CD4-positive, alpha-beta T cell treated with Interferon gamma for 1 hour (primary cell): ENCODE measurements at places on chromosomes 4 and X.

- DNase-seq = no peak
Measured at GRCh38 chr4:141759796-141760425, 123.5 kb downstream of the IL15 start.

DNA sequence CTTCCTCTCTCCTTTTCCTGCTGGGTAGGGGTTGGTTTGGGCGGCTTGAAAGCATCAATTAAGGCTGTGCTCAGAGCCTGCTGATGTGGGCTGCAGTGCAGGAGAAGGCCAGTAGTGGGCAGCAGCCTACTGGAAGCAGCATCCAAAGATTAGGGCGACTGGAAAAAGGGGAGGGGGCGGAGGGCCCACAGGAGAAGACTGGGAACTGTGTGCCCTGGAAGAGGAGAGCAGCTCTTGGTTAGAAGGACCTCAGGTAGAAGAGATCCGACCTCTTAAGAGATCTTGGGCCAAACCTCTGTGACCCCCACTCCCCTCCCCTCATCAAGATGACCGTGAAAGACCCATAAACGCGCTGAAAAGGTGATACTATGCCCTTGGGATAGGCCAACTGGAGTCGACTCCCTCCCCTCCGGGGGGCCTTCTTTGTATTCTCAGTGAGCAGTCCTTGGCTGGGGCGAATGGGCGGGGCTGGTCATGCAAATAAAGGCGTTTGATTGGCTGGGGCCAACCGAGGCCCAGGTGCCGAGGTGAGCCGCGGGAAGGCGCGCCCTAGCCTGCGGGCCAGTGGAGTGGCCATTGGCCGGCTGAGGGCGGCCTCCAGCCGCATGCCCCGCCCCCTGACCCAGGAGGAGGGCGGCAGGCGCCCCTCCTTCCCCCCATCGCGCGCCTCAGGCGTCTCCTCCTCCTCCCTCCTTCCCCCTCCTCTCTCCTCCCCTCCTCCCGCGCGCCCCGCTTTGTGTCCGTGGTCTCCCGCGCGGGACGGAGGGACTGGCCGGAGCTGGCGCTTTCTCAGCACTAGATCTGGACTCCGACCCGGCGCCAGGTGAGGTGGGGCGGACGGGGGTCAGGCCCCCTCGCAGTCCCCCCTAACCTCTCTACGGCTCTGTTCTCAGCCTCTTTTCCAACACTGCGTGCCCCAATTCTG, 10.1 kb downstream of the DLG3 start:
- peak; percentile 72 for DNase-seq

DNA sequence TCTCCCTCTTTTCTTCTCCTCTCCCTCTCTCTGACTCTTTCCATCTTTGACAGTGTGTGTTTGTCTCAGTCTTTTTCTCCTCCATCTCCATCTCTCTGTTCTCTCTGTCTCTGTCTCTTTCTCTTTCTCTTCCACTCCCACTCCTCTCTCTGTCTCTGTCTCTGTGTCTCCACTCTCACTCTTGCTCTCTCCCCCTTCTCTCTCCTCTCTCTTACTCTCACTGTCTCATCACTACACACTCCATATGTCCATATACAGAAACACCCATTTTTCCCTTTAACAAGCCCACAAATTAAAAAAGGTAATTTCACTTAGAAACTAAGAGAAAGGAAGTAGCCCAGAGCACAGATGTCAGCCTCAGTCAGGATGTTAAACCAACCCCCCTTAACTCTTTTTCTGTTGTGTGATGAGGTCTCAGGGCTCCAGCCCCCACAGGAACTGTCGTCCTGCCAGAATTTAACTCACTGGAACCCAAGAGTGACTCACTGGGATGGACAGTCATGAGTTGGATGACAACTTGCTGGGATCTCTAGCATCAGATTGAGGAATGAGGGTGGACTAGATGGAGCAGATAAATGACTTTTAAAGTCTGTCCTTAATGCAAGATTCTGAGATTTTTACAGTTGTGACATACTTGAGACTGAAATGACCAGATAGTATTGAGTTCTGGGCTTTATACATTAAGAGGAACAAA, 27.5 kb downstream of the OTUD6A start:
- DNase-seq = no peak

DNA sequence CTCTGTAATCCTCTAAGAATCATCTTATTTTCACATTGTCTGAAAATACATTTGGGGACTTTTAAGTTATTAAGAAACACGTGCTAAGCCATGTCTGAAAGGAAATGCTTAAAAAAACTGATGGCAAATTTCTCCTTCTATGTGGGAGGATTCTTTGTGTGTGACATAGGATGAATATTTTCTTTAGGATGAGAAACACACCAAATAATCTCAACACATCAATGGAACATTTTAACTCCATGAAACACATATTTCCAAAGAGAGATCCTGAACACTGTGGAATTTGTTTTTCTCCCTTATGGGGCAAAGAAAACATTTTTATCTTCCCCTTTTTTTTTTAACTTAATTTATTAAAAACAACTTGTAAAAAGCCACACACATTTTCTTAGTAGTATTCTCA, 153.8 kb upstream of the ANKRD50 start:
- no peak for DNase-seq

DNA sequence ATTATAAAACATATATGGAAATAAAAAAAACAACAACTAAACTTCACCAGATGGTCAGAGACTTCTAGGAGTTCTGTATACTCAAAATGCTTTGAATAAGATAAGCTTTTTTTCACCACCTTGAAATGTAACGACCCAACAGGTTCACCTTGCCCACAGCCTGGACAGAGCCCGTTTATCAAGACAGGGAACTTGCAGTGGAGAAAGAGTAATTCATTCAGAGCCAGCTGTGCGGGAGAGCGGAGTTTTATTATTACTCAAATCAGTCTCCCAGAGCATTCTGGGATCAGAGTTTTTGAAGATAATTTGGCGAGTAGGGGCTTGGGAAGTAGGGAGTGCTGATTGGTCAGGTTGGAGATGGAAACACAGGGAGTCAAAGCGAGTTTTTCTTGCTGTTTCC, 38.5 kb downstream of the AGA start:
- no peak for DNase-seq

- no peak for DNase-seq
Measured at GRCh38 chr4:157048248-157048647, 27.7 kb upstream of the GLRB start.

DNA sequence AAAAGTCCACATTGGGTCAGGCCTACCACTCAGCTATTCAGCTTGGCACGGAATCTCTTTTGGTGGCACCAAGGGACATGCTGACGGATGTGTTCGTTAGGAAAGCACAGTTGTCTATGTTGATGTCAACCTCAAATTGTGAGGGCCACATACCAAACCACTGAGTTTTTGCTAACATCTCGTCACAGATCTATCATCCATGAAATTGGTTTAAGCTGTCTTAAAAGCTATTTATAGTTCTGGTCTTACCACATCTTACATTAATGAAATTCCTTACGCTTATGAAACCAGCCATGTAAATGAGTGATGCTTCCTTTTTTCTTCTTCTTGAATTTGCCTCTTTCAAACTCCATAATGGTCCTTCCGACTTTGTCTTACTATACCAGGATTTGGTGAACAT, 101.5 kb downstream of the MGST2 start:
- no peak for DNase-seq

- DNase-seq = no peak
Measured at GRCh38 chrX:129310000-129310399, 213.3 kb downstream of the SMARCA1 start.

GRCh38 chrX:24125028-24125612, 24.4 kb upstream of the ZFX start:
- no peak for DNase-seq

DNA sequence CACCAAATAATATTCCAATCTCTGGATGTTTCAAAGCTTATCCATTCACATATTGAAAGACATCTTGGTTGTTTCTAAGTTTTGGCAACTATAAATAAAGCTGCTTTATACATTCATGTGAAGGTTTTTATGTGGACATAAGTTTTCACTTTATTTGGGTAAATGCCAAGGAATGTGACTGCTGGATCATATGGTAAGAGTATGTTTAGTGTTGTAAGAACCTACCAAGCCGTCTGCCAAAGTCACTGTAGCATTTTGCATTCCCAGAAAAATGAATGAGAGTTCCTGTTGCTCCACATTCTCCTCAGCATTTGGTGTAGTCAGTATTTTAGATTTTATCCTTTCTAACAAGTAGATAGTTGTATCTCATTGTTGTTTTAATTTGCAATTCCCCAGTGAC, 1047.7 kb downstream of the C4orf33 start:
- no peak for DNase-seq

GRCh38 chrX:119672426-119672825, 20.5 kb downstream of the SEPTIN6 start:
- DNase-seq = no peak

DNA sequence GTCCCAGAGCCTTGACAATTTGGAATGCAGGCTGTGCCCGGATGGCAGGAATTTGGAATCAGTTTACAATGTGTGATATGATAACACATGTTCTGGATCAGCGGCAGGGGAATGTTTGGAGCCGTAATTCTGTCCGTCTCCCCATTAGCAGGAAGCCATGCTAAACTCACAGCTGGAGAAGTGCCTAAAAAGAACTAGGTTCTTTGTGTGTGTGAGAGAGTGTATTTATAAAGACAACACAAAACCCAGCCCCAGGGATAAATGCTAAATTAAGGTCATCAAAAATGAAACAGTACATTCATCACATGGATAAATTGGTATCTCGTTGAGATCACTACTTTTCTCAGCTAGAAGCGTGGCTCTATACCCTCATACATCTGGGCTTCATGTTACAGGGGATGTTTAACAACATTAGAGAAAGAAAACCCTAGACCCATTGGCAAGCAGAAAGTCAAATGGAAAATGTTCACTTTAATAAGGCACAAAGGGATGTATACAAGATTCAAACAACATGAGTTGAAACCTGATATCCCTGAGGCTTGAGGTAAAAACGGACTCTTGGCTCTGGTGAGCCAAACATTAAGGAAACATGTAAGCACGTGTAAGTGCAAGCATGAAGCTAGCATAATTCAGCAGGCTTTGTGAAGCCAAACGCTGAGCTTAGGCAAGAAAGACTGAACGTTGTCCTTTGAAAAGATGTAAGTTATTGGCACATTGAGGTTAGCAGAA, 18.0 kb upstream of the TMEM131L start:
- no peak for DNase-seq

GRCh38 chrX:43661521-43662240, 5.6 kb downstream of the MAOA start:
- DNase-seq = no peak

- no peak for DNase-seq
Measured at GRCh38 chrX:127259742-127260141, 440.2 kb downstream of the PRR32 start.

DNA sequence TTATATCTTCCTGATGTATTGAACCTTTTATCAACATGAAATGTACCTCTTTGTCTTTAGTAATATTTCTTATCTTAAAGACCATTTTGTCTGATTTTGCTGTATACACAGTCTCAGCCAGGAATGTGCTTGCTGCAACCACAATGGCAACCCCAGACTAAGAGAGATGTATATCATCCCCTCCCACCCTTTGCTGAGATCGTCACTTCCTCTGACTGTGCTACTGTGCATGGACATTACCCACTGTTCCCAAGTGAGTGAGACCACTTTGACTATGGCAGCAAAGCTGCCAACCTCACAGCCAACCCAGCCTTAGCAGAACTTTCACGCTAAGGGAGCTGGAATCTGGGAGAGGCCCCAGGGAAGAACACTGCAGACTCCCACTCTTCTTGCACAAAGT, 46.0 kb downstream of the EIF2S3 start:
- no peak for DNase-seq

DNA sequence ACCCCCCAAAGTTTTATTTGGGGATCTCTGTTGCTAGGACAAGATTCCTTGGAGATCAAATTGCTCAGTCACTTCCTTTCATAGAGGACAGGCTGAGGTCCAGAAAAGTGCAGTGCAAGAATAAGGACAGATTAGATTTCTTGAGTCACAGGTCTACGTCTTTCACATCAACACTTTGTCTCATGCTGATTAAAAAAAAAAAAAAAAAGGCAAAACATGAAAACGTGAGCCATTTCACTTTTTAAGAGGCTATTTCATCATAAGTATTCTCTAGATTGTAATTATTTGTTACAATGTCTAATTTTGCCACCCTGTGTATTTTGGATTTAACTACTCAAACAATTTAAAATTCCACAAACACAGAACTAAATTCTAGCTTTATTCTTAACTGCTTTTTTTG, 647.0 kb downstream of the TRAM1L1 start:
- DNase-seq = no peak

DNA sequence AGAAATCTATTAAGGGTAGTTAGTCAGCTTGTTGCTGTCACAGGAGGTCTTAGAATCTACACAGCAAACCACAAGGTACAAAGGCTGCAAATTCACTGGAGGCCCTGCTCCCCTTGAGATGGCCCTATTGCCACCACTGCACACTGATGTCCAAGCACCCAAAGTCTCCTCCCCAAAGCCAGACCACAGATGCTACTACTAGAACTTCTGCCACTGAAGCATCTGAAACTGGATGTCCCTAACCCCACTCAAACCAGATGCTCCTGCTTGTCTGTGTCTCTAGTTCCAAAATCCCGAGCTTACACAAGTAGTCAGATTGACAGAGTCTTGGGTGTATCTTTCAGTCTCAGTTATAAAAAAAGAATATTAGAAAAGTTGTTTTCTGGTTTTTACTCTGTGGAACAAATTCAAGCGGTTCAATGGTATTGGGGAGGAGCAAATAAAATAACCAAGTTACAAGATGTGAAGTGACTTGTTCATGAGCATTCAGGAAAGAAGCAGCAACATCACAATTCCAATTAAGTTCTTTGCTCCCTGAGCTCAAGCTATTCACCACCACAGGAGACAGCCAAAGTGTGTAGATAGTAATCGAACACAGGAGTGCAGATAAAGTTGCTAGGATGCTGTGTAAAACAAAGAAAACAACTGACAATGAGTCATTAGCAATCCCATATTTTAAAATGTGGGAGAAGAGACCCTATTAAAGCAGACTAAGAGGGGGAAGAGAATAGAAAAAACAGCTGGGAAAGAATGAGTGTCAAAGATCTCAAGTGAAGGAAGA, 352.3 kb downstream of the PDGFC start:
- DNase-seq = no peak

DNA sequence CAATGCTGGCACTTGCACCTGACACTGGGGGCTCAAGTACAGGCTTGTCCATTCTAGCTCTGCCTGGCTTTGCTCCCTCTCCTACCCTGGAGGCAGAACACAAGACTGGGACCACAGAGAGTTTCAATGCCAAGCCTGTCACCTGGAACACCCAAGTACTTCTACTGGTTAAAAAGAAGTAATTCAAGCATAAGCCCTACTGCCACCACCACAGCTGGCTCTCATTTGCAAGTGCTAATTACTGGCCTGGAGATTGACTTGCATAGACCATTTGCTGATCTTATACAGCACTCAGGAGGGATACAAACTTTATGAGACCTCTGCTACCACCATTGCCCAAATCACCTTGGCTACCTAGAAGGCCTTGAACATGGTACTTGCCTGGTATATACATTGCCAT, 1550.9 kb downstream of the C4orf33 start:
- DNase-seq = no peak

DNA sequence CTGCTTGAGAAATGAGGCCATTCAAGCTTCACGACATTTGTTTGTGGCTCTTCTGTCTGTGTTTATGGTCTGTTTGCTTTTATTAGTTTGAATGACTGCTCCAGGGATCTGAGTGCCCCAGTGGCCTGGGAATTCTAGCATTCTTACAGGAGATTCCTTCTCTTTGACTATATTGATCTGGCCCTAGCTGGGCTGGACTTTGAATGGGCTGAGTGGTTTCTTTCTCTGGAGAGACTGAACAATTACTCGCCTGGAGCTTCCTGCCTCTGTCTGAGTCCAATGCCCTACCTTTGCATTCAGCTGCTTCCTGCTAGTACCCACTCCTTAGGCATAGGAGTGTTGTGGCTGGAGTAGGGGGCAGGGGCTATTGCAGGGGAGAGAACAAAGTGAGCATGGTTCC, 51.2 kb upstream of the EDA start:
- no peak for DNase-seq

- DNase-seq = no peak
Measured at GRCh38 chr4:67684839-67685531, 16.0 kb downstream of the UBA6 start.
